T-helper 1 cell (primary cell): ENCODE measurements at places on chromosomes 3 and 15.

DNA sequence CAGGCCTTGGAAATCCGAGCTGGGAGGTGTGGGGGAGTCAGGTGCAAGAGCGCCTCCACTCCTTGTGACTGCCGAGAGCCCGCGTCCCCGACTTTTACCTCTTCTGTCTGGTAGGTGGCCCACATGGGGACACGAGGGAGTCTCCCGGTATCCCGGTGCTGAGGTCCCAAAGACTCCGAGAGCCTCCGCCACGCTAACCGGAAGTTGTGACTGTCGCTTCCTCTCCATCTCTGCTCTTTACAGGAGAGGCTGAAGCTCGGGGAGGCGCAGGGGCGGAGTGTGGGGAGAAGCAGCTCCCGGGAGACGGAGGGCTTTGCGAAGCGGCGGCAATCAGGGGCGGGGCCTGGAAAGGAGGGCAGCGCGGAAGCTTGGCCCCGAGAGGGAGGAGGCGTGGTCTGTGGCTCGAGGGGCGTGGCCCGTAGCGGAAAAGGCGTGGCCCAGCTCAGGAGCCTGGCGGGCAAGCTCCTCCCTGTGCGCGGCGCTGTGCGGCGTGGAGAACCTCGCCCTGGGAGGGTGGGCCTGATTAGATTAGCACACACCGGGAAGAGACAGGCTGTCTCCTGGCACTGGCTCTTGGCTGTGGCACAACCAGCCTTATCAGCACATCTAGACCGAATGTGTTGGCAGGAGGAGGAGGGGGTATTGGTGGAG lies 143.9 kb downstream of the GABRB3 start:
- DNase-seq, result no peak

- DNase-seq, result no peak
Observed at GRCh38 chr3:20327889-20328288, 141.9 kb upstream of the SGO1 start.

- no peak for DNase-seq
Observed at GRCh38 chr15:36738817-36739216, 159.4 kb downstream of the CDIN1 start.

DNA sequence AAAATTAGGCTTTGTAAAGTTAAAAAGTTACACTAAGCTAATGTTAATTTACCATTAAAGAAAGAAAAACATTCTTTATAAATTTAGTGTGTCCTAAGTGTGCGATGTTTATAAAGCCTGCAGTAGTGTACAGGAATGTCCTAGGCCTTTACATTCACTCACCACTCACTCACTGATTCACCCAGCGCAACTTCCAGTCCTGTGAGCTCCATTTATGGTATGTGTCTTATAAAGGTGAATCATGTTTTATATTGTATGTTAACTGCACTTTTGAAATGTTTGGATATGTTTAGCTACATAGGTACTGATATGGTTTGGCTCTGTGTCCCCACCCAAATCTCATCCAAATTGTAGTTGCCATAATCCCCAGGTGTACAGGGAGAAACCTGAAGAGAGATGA lies 549.7 kb upstream of the EPHA6 start:
- no peak for DNase-seq

- DNase-seq, result no peak
Observed at GRCh38 chr3:140403608-140404007, 274.3 kb upstream of the TRIM42 start.

DNA sequence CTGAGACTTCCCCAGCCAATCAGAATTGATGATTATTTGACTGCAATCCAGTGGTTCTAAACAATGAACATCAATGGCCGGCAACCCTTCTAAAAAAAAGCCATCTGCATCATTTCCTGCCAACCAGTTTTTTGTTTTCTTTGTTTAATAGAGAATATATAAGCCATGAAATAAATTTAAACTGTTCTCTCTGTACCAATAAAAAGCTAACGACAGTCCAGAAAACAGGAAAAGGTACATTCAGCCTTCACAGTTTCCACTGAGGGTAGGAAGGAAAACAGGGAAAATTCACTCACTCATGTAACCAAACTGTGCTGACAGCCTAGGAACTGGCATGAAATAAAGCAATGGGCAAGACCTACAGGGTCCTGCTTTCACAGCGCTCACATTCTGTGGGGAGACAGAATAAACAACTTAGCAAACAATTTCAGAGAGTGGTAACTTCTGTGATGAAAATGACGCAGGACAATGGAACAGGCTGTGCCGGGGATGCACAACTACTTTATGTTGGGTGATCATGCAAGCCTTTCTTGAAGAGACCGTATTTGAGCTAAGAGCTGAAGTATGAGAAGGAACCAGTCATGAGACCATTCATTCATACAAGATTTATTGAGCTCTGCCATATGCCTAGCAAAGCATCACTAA lies 630.1 kb downstream of the MAGI1 start:
- DNase-seq, result no peak
